ENCODE measurements at places on chromosomes 1 and 21. TPM values are rescaled to one million over a fixed set of nuclear protein-coding genes. Genes with fewer than 3 reads are reported as not detected.

The SPATA1 gene
- 1.8 TPM for polyA plus RNA-seq

The OMA1 gene
- 38.7 TPM for polyA plus RNA-seq

The PAQR7 gene
- polyA plus RNA-seq = 25.4 TPM

The OR2W3 gene
- polyA plus RNA-seq = 1.3 TPM

The HRNR gene
- polyA plus RNA-seq = 0.20 TPM

The CELA3B gene
- not detected for polyA plus RNA-seq

The PLA2G5 gene
- not detected for polyA plus RNA-seq

The RGS8 gene
- 0.07 TPM for polyA plus RNA-seq

The HHIPL2 gene
- polyA plus RNA-seq = 0.44 TPM

The KRTAP21-2 gene
- polyA plus RNA-seq = not detected

The RHEX gene
- 0.10 TPM for polyA plus RNA-seq

The ACKR1 gene
- polyA plus RNA-seq = 0.13 TPM

The SPATA21 gene
- 0.12 TPM for polyA plus RNA-seq

The SH3BGRL3 gene
- 98.1 TPM for polyA plus RNA-seq

The COL9A2 gene
- polyA plus RNA-seq = 19.9 TPM

The OLIG2 gene
- polyA plus RNA-seq = not detected

The CATSPER4 gene
- not detected for polyA plus RNA-seq

The SLC25A34 gene
- 2.3 TPM for polyA plus RNA-seq

The ROR1 gene
- polyA plus RNA-seq = 45.4 TPM

The GLMN gene
- polyA plus RNA-seq = 18.9 TPM

The CASZ1 gene
- 15.3 TPM for polyA plus RNA-seq
